ENCODE measurements at places on chromosomes 3 and 15.

DNA sequence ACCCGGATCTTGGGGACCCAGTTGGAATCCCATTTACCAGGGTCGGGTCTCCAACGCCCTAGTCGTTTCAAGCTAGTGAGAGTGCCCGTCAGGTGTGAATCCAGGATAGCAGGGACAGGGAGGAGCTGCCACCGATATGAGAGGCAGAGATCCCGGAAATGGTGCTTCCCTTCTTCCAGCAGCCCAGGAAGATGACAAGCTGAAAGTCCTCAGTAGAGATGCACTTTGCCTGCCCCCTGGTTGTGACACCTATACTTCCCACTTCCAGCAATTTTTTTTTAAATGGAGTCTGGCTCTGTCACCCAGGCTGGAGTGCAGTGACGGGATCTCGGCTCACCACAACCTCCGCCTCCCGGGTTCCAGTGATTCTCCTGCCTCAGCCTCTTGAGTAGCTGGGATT lies 503.0 kb downstream of the NTRK3 start:
- DNase-seq, result no peak

GRCh38 chr3:197331131-197331530 lies 32.7 kb upstream of the DLG1 start:
- DNase-seq, result no peak

- no peak for DNase-seq
These were observed 28.0 kb downstream of the CCDC33 start for GRCh38 chr15:74264081-74264501.

DNA sequence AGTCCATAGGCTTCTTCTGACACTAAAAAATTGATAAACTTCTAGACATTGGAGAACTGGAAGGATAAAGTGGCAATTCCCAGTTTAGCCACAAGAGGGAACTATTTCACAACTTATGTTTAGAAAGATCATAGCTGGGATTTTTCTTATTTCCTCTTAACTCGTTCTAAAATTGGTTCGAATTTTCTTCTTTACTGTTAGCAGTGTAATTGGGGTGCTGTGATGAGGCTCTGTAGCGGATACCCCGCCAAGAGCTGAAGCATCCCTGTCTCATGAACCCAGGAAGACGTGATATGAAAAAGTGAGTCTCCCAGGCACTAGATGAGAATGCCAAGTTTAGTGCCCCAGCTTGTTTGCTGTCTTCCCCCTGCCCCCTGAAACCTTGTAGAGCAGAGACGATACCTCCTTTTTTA lies 85.1 kb downstream of the PDCD6IP start:
- DNase-seq, result peak; percentile 33

DNA sequence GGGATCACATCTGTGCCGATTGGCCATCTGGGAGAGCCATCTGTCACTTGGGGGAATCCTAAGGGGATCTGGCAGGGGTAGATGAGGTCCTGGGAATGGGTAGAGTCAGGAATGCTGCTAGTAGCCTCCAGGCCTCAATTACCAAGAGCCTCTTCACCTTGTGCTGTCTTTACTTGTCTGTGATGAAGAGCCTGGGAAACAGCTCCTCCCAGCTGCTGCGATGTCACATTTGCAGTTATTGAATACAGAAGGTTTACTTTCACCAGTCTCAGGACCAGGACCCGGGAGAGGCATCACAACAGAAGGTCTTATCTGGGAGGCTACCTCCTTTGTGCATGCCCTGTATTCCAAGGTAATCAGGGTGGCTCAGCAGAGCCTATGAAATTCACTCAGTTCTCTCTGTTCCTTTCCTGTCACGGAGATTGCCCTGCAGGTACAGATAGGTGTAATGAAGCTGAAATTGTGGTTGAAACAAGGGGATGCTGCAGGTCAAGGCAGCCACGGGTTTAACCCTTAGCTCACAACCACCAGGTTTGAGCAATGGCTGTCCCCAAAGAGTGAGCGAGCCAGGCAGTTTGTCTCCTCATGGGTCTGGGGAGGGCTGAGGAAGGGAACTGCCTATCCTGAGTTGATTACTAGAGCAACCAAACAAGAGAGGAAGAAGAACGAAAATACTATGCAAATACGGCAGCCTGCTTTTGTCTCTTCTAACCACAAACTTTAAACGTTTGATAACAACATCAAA lies 298.9 kb upstream of the RORA start:
- DNase-seq, result no peak

DNA sequence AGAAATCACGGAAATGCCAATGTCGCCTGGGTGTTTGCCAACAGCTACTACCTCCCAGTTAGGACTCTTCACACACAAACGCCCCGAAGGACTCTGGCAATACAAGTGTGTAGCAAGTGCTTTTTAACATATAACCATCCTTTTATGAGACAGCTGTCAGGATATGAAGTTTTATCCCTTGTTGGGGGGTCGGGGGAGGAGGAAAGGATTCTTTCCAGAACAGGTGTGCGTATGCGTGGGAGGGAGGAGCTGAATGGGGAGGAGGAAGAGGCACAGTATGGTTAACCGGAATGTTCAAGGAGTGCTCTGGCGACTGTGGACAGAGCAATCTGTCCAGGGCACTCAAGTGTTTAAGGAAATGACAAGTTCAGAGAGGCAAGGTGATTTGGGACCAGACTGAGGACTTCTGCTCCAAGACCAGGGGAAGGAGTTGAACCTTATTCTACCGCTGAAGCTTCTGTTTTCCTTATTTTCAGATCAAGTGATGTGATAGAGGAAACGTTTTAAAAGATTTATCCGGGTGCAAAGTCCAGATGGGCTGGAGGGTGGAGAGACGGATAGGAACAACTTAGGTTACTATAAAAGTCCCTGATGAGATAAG lies 1.3 kb downstream of the TSPAN3 start:
- no peak for DNase-seq

GRCh38 chr15:40069178-40070165 lies 30.5 kb upstream of the SRP14 start:
- peak; percentile 89 for DNase-seq

DNA sequence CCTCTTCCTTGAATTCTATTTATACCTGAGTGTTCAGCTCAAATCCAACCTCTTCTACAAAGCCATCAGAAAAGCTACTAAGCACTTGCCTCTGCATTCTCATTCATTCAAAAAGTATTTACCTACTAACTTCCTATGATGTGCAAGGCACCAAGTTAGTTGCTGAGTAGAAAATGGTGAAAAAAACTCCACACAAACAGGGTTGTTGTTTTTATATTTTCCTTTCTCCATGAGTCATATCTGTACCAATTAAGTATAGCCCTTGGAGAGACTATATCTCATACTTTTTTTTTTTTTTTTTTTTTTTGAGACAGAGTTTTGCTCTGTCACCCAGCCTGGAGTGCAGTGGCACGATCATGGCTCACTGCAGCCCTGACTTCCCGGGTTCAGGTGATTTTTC lies 67.7 kb downstream of the IGF2BP2 start:
- no peak for DNase-seq

GRCh38 chr3:47852604-47853602 lies 50.0 kb downstream of the DHX30 start:
- DNase-seq, result no peak

DNA sequence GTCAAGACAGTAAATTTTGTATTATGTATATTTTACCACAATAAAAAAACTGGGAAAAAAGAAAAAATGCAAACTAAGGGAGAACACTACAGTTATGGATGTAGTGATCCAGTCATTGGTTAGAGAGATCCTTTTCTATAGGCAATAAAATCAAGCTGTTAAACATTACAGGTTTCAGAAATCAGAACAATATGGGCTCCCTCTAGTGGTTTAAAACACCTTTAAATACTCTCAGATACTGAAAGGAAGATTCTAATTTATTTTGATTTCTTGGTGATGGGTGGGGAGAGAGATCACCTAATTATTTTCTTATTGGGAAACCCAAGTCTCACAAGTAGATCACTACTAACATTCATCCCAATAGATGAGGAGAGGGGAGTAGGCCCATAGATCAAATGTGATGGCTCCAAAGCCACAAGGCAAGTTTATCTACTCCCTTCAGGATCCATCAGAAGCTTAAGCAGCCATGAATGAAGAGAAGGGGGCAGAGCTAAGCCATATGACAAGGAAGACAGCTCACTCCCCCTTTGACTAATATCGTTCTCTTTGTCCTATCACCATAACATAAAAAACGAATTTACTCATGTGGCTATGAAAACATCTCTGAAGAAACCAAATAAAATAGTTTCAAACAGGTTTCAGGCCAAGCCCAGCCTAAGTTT lies 118.6 kb downstream of the ANO10 start:
- DNase-seq, result no peak

GRCh38 chr15:87227846-87228245 lies 1028.7 kb downstream of the NTRK3 start:
- no peak for DNase-seq

DNA sequence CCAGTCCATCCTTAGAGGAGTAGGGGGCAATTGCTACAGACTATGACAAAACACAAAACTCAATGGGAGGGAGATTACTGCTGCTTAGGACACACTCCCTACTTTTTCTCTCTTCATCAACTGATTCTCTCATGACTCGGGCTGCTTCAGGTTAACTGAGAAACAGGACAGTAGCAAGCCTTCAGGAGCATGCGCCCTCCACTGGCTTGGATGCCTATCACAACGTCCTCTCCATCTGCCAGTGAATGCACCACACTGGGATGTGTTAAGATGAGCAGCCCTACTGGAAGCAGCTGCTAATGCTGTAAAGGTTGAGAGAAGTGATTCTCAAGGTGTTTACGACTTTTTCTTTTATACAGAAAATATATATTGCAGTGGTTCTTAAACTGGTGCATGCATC lies 542.3 kb downstream of the EDEM1 start:
- DNase-seq, result no peak

GRCh38 chr15:99542828-99543227 lies 23.0 kb upstream of the MEF2A start:
- DNase-seq, result no peak

Measured in frontal cortex (tissue), 4 donors.